ENCODE measurements at places on chromosomes 1 and 21. TPM values are rescaled to one million over a fixed set of nuclear protein-coding genes. Genes with fewer than 3 reads are reported as not detected.

- no peak for DNase-seq
These were observed 299.9 kb upstream of the PLD5 start for GRCh38 chr1:242824435-242824834.

- no peak for DNase-seq
These were observed 8.5 kb upstream of the B4GALT3 start for GRCh38 chr1:161185732-161186311.

- DNase-seq = no peak
These were observed 651.8 kb downstream of the LMO4 start for GRCh38 chr1:87980494-87980893.

DNA sequence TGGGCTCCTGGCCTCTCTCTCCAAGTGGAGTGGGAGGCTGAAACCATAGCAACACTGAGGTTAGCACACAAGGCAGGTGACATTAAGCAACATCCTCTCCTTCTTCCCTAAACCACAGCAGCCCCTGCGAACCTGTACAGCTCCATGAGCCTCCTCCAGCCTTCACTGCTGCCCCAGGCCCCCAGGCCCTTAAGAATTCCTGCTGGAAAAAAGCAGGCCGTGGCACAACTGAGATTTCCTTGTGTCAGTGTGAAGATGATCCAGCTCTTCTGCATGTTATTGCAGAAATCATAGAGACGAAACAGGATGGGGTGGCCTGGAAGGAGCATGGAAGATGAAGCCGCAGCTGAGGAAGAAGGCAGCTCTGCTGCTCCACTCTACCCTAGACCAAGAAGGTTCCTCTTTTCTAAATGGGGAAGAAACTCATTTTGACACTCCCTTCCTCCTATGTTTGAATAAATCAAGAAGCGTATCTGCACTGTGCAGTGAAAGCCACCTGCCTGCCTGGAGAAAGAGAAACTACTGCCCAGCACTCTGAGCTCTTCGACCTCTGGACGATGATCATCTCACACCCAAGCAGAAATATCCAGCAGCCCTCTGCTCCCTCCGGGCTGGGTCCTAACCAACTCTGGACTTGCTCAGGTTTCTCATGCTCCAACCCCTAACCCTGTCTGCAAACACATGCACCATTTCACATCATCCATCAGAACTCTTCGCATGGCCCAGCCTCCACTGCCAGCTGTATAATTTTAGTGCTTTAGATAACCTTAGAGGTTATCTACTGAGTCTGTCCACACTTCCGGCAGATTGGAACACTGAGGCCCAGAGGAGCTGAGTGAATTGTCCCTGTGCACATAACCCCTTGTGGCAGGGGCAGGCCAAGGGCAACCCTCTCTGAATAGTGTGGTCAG, 20.7 kb downstream of the SH3BP5L start:
- no peak for DNase-seq

DNA sequence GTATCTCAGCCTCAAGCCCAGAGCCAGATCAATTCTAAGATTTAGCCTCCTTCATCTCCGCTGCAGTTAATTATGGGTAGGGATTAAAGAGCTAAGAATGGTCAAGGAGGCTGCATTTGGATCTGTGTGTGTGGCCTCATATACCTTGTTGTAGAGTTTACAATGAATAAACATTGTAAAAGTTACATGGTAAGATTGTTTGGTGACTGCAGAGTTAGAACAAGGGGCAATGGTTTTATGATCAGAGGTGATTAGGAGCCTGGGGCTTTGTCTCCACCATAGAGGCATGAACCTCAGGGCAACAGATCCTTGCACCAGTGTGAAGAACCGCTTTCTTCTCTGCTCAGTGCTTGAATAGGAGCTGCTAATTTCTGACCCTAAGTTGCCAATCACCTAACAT, 77.0 kb upstream of the MARK1 start:
- DNase-seq = no peak

DNA sequence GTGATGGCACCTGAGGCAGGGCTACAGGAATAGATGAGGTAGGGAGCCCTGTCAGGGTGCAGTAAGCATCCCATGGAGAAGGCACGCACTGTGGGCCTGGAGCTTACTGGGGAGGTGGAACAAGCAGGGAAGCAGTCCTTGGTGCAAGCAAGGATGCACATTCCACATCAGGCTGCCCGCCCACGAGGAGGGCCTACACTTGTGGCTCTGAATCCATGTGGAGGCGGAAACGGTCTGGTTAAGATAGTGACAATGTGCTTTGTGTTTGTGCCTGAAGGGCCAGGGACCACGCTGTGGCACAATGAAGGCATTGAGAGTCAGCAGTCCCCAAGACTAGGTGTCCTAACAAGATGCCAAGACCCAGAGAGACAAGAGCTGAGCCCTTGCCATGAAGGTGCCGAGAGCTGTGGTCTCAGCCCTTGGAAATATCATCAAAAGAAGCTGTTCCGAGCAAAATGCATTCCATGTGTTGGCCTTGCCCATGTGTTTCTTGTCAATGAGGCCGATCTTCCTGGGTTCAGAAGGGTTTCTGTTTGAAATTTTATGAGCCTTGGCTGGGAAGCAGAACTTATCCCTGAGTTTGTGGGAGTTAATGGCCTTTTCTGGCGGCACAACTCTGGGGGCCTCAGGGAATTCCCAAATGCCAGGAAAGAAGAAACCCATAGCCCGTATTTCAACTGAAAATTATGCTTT, 111.9 kb downstream of the NGF start:
- no peak for DNase-seq

DNA sequence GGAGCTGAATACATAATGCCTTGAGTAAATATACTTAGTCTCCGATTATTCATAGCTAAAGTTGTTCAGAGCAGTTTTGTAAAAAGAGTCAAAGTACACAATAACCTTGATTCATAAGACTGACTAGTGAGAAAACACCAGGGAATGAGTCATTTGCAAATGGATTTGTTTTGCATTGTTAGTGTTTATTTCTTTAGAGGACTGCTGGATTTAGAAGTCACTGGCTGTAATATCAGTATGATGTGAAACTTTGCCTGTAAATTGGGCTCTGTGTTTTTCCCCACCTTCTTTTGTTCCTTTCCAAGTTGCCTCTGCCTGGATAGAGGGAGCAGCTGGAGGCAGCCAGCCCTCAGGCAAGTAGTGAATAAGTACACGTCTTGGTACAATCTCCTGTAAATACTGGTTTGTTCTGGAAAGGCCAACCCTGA, 474.7 kb downstream of the NUF2 start:
- DNase-seq = no peak

- DNase-seq = no peak
These were observed 98.3 kb downstream of the CD58 start for GRCh38 chr1:116472431-116472961.

- no peak for DNase-seq
These were observed 63.6 kb upstream of the CACYBP start for GRCh38 chr1:174935961-174936727.

DNA sequence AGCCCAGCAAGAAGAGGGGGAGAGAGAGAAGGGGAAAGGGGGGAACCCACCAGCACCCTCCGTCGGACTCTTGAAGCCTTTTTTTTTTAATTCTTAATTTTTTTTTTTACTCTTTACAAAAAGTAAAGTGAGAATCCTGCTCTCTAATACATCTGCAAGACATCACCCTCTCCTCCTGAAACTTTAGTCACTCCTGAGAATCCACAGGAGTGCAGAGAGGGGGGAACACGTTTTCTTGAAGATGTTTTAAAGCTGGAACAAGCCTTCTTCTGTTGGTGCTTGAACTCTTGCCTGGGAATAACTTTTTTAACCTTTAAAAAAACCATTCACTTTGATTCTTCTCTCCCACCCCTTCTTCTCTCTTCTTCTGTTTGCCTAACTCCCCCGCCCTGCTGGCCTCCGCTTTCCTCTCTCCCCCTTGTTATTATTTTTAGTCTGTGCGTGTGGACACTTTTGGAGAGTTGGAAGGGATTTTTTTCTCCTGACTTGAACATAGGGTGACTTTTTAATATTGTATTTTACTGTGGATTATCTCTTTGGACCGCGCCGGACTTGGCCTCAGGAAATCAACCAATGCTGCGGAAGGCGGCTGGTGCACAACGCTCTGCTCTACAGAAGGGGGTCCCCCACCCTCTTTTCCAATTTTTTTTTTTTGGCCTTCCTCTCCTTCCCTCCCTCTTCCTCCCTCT, 383 bp upstream of the PRRX1 start:
- no peak for DNase-seq

GLMN gene
- 4.3 TPM for total RNA-seq

NBPF12 gene
- 4.2 TPM for total RNA-seq

MMP23B gene
- 0.25 TPM for total RNA-seq

TTLL10 gene
- not detected for total RNA-seq

SELENBP1 gene
- 0.13 TPM for total RNA-seq

B3GALT5 gene
- total RNA-seq = not detected

WNT3A gene
- total RNA-seq = not detected

SIM2 gene
- total RNA-seq = not detected

PRAMEF2 gene
- total RNA-seq = not detected
